ENCODE measurements at places on chromosomes 5 and 9. TPM values are rescaled to one million over a fixed set of nuclear protein-coding genes. Genes with fewer than 3 reads are reported as not detected.

DNA sequence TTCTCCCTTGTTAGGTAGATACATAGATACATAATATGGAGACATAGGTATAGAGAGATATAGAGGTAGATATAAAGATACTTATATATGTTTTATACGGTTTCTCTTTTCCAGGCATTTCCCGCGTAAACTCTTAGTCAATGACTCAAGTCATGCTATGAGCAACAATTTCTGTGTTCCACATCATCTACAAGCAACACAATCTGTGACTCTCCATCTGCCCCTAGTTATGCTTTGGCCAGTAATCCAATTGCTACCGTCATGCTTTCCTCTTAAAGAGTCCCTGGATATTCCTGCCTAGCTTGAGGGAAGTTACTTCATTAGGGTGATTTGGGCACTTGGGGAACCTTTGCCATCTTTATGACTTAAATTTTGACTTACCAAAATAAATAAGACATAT, 129.0 kb upstream of the ADAMTS16 start:
- DNase-seq: no peak

DNA sequence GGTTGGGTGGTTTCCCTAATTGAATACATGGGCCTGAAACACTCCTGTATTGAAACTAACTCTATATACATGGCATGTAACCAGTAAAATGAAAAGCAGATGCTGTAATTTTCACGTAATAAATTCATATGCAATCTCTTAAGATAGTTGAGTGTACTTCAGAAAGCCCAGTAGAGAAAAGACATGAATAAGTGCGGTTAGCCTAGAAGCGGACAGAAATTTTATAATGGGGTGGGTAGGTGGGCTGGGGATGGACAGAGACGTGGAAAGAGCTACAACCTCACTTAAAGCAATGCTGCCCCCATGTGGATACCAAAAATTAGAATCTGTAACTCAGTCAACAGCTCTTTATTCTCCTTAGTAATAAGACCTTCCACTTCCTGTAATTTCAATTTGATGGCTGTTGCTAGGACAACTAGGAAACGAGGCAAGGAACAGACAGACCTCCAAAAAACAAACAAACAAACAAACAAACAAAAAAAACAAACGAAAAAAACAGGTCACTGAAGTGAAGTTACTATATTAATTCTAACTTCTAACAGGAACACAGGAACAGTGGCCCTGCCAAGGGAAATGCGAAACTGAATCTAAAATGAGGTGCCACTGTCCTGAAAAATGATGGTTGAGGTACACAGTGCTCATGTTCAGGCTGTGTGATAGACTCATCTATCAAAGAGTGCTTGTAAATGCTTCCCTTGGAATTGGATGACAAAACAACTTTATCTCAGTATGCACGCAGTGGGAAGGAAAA, 103.4 kb upstream of the GNA14 start:
- peak; percentile 54 for DNase-seq

DNA sequence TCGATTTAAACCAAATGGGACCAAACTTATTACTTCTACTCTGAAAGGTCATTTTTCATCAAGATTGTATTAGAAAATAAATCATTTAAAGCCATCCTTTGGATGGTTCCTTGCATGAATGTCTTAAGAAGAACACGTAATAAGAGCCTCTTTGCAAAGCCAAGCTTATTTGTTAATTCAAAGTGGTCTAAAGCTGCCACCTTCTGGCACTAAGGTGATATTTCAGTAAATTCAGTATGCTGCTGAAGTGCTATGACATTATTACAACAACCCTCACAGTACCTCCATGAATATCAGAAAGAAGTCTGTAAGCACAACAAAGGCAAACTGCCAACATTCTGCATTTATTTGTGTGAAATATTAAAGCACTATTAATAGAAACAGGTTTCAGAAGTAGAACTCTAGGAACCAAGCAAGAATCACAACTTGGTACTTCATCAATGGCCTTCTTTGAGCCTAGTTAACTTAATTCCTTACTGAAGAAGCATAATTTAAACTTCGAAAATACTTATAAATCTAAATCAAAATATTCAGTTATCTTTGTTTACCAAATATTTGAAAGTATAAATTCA, 53.1 kb upstream of the TYRP1 start:
- peak; percentile 1 for DNase-seq

Gene PCDHB16
- total RNA-seq: 16.3 TPM

DNA sequence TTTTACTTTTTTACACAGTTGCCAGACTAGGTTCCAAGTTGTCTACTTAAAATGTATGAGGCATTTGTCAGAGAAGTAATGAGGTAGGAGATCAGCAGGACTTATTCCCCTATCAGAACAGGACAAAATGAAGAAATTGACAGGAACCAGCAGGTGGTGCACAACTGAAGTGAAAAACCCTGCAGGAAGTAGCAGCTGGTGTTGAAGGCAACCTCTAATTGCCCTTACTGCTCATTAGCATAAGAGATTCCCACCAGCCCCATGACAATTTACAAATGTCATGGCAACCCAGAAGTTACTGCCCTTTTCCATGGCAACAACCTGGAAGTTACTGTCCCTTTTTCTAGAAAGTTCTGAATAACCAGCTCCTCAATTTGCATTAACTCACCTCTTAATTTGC, 5.4 kb downstream of the PCDHB15 start:
- no peak for DNase-seq

Gene CXCL14
- total RNA-seq: not detected

Gene CCDC187
- not detected for total RNA-seq

GRCh38 chr5:143432658-143433239, 29.3 kb upstream of the NR3C1 start:
- DNase-seq: no peak

DNA sequence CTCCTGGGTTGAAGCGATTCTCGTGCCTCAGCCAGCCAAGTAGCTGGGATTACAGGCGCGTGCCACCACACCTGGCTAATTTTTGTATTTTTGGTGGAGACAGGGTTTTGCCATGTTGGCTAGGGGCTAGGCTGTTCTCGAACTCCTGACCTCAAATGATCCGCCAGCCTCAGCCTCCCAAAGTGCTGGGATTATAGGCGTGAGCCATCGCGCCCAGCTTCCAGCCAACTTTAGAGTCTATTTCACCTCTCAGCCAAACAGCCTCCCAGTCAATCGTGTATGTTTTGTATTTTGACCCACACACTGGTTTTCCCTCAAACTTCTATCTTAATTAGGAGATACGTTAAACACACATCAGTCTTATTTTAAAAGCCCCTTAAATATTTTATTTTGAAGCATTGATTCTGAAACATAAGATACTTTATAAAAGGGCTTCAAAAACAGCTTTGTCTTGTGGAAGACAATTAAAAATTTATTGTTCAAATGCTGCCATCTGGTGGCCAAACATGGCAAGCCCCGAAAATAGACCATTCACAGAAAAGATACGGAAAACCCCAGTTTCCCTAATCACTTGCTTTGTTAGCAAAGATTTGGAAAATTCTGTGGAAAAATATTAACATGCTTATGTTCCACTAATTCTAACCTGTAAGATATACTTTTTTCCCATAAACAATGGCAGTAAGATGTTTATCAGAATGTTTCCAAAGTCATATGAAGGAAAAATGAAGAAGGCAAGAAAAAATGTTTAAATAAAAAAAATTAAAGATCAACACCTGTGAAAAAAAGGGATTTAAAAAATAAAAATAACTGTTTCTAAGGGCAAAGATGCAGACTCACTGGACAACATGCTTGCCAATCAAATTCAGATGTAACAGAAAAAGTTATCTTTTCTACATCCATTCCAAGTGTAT, 33.1 kb downstream of the APTX start:
- peak; percentile 1 for DNase-seq

Gene LHX2
- total RNA-seq: 0.18 TPM

- DNase-seq: no peak
Observed at GRCh38 chr5:126973193-126973592, 57.2 kb downstream of the MARCHF3 start.

Gene PCDHGA8
- 0.32 TPM for total RNA-seq

- DNase-seq: peak; percentile 59
Observed at GRCh38 chr5:163347671-163348070, 89.7 kb upstream of the CCNG1 start.

- peak; percentile 89 for DNase-seq
Observed at GRCh38 chr5:138874771-138875551, at the start of gene LRRTM2. Gene LRRTM2 (minus strand): TSS chr5:138875335. CDS start chr5:138874911, 424 bp downstream.

DNA sequence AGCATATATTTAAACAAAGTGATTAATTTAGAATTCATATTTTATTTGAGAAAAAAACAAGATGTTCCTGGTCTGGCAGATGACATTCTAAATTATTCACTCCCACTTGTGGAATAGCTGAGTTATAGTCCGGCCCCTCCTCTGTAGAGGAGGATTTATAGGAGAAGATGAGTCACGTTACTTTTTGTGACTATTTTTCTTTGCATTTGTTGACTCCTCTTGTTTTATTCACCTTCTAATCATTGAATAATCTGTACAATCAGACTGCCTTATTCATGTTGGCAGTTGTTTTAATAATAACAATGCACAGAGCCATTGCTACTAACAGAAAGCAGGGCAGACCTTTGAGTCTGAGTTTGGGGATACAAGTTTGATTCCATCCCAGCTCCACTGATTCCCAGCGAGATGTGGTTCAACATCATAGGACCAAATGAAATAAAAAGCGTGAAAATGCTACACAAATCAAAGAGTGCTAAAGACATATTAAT, 23.2 kb downstream of the DOCK8 start:
- no peak for DNase-seq

DNA sequence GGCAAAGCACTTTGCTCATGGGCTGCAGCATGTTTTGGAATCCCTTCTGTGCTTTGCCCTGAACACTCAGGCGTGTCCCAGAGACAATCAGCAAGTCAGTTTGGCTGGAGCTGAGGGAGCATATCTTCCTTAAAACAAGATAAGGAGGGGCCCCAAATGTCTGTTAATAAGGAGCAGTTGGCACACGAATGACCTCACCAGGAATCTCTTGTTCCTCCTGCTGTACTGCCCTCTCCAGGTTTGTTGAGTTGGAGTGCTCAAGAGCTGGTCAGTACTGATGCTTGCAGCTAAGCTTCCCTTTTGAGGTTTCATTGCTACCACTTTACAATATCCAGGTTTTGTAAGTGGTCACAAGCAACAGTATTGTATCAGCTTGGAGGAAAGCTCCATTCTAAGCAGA, 101.3 kb upstream of the EGFLAM start:
- DNase-seq: no peak

Gene NR6A1
- 1.0 TPM for total RNA-seq

Gene FAM169A
- 16.5 TPM for total RNA-seq

Gene WDR31
- 2.0 TPM for total RNA-seq

GRCh38 chr5:104045987-104046386, 483.4 kb upstream of the NUDT12 start:
- DNase-seq: no peak

DNA sequence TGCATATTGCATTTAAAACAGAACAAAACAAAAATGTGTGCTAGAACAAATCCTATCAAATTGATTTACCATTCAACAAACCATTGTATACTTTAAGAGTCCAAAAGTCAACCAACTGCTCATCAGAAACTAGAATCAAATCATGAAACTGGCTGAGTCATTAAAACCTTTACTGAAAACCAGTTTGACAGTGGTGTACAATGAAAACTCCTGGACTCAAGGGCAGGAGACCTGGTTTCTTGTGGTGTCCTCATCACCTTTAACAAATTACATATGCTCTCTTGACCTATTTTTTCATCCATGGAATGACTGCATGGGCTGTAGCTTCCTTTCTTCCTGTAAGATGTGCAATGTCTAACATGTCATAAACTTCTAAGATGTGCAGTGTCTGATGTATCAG, 315.3 kb upstream of the SLC30A5 start:
- no peak for DNase-seq

DNA sequence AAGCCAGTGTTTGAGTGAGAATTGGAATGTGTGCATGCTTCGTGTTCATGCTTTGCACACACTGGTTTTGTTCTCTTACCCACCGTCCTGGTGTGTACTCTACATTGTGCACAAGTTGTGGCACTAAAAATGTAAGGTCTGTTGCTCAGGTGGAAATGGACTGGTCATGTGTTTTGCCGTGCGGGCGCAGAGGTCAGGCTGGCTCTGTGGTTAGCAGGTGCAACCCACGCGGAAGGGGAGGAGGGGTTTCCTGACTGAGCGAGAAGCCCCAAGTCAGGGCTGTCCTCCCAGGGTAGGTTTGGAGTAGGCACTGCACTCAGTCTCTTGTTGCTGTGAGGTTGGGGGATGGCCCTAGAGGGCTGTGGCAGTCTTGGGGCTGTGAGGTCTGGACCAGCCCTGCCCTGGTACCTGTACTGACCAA, 86.6 kb downstream of the EHMT1 start:
- DNase-seq: no peak

GRCh38 chr5:116216246-116216645, 131.4 kb downstream of the COMMD10 start:
- no peak for DNase-seq

GRCh38 chr9:792331-793260, 48.9 kb upstream of the DMRT1 start:
- no peak for DNase-seq

Gene PCDHGB5
- 1.1 TPM for total RNA-seq

DNA sequence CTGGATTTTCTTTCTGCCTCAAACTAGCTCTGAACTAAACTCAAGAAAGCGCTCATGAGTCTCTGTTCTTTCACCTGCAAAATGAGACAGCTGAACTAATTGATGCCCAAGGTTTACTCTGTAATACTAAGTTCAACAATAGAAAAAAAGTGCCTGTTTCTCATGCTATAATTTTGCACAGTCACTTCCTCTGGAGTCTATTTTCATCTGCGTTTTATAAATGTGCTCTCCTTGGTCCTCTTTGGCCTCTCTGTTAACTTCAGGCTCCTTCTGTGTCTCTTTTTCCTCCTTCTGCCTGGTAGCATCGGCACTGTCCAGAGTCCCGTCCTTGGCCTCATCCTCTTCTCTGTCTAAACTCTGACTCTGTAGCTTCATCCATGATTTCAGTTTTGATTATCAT, 311.9 kb upstream of the TLE4 start:
- no peak for DNase-seq

DNA sequence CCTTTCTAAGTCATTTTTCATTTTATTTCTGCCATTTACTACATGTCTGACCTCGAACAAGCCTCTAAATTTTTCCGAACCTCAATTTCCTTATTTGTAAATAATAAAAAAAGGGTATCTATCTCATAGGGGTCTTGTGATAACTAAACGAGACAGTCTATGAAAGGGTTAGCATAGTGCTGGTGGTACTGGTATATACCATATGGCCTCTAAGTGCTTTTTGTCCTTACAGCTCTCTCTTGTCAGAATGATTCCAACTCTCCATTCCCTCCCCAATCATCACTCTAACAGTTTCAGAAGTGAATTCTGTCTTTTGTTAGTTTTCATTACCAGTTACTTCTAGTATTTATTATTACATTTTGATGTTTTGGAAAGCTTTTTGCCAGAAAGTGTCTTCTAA, 85.5 kb upstream of the ACTBL2 start:
- DNase-seq: no peak

Gene CMBL
- total RNA-seq: 1.4 TPM

DNA sequence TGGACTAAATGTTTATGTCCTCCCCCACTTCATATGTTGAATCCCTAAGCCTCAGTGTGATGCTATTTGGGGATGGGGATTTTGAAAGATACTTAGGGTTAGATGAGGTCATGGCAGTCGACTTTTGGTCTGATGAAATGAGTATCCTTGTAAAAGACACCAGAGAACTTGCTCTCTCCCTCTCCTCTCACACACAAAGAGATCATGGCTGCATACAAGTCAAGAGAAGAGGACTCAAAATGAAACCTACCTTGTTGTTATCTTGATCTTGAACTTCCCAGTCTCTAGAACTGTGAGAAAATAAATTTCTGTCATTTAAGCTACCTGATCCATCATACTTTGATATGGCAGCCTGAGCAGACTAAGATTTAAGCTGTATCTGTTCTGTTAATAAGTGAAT, 144.0 kb upstream of the HAPLN1 start:
- no peak for DNase-seq

GRCh38 chr9:103615994-103616393, 478.1 kb upstream of the SMC2 start:
- DNase-seq: no peak

- DNase-seq: no peak
Observed at GRCh38 chr9:125066839-125067619, 76.3 kb downstream of the SCAI start.

Gene NLN
- 27.4 TPM for total RNA-seq
